ENCODE measurements at places on chromosomes 5 and 9. TPM values are rescaled to one million over a fixed set of nuclear protein-coding genes. Genes with fewer than 3 reads are reported as not detected.

ATP10B gene
- polyA plus RNA-seq = not detected

STPG3 gene
- polyA plus RNA-seq = not detected

IFNB1 gene
- not detected for polyA plus RNA-seq

PCDHGC4 gene
- polyA plus RNA-seq = 0.06 TPM

VCAN gene
- polyA plus RNA-seq = 2.8 TPM

FOXI1 gene
- not detected for polyA plus RNA-seq

MZB1 gene
- polyA plus RNA-seq = 0.03 TPM

RMND5B gene
- polyA plus RNA-seq = 43.5 TPM

GAPT gene
- polyA plus RNA-seq = 0.03 TPM

Measured in psoas muscle (tissue), 8 donors.